WTC11 (cell line): ENCODE measurements at places on chromosomes 3 and 15.

GRCh38 chr3:195011231-195011834 is 259.6 kb downstream of the XXYLT1 start:
- DNase-seq: no peak

DNA sequence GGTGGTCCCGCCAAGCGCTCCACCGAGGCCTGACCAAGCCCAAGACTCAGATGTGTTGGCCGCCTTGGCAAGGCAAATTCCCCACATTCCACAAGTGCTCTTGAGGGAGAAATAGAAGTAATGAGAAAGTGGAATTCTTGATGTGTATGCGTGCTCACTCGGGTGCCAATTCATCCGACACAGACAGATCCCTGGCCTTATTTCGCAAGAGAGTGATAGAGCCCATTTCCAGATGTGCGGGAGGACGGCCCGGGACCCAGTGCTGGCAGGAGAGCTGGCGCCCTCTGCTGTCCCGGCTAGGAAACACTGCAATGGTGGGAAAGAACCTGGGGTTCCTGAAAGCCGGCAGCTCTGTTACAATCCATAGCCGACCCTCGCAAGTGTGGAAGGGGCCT is 76.0 kb downstream of the HMG20A start:
- peak; percentile 91 for DNase-seq

DNA sequence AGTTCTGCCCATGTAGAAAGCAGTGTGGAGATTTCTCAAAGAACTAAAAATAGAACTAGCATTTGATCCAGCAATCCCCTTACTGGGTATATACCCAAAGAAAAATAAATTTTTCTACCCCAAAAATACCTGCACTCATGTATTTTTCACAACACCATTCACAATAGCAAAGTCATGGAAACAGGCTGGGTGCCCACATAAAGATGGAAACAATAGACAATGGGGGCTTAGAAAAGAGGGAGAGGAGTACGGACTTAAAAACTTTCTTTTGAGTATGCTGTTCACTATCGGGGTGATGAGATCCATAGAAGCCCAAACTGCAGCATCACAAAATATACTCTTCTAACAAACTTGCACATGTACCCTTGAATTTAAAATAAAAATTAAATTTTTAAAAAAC is 345.1 kb upstream of the CCDC54 start:
- no peak for DNase-seq

DNA sequence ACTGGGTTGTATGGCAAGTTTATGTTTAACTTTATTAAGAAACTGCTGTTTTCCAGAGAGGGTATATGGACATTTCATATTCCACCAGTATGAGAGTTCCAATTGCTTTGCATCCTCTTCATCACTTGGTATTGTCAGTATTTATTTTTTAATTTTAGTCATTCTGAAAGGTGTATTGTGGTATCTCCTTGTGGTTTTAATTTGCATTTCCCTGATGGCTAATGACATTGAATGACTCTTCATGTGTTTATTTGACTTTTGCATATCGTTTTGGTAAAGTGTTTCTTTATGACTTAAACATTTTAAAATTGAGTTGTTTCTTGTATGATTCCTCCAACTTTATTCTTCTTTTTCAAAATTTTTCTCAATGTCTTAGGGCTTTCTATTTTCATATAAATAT is 44.4 kb downstream of the IL1RAP start:
- DNase-seq: no peak

DNA sequence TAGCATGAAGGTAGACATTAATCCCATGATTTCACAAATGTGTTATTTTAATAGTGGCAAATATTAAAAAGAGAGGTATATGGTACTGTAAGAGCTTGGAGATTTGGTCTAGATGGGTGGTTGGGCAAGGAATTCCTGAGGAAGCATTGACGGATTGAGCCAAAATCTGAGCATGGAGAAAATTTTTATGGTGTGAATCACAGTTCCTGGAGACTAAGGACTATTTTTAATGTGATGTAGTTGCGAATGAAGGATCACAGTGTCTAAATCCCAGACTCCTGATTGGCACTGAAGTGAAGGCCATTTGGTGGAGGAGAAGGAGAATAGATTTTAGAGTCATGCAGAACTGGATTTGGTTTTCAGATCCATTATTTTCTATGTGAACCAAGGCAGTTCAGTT is 188.7 kb upstream of the FEZF2 start:
- DNase-seq: no peak

DNA sequence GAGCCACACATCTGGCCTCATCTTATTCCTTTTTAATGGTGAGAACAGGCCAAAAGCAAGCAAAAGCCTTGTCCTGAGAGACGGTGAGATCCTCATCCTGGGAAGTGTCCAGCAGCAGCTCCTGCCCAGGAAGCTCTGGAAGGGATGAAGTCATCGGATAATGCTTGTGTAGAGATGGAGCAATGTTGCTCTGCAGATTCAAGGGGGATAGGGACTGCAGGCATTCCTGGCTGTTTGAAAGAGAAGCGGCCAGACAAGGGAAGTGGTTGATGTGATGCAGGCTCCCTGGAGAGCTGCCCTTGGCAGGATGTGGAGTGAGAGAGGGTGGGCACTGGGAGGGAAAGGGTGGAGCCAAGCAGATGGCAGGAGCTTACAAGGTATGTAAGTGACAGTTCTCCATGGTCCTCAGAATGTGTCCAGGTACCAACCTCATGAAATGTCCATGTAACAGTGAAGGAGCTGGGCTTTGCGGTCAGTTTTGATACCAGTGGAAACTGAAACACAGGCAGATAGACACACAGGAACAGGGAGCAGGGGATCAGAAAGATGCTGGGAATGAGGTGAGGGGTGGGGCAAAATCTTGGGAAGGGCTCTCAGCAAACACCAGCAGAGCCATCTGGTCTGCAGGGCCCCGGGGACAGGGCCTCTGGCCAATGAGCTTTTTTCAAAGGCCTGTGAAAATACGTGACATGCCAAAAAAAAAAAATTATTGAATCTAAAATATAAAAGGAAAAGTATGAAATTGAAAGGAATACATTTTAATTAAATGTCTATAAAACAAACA is 32.2 kb upstream of the LACTB start:
- peak; percentile 38 for DNase-seq

DNA sequence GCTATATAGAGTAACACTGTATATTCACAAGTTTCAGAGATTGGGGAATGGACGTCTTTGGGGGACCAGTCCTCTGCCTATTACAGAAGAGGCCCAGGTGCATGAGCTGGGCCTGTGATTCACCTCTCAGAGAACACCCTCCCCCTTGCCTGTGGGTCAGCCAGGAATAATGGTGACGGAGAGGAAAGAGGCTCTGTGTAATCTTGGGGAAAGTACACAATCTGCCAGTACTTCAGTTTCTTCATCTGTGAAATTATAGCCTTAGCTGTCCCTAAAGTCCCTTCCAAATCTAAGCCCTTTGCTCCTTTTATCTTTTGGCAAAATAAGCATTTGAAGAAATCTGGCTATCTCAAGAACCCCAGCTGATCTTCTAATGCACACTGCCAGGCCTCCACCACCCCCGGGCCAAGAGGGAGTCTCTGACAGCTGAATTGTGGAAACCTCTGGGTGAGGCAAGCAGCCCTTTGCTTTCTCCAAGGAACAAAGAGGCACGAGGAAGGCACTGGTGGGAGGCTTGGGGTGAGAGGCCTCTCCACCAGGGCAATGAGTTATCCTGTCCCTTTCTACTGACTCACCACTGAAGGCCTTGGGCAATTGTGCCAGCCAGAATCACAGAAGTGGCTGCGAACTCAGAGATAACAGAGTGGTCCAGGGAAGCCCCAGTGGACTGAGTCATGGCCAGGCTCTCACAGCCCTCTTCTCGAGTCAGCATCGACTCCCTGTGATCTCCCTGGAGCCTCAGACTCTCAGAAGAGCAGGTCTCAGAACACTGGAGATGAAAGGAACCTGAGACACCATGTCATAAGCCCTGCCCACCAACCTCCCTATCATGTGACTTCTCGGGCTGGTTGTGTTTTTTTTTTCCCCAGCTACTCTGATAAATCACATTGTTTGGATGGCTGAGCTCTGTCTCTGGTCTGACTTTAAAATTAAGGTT is 31.8 kb downstream of the CCNL1 start:
- DNase-seq: no peak

GRCh38 chr3:184380627-184381260 is 890 bp downstream of the CHRD start:
- no peak for DNase-seq
